B cell (primary cell): ENCODE measurements at places on chromosomes 16 and 17.

DNA sequence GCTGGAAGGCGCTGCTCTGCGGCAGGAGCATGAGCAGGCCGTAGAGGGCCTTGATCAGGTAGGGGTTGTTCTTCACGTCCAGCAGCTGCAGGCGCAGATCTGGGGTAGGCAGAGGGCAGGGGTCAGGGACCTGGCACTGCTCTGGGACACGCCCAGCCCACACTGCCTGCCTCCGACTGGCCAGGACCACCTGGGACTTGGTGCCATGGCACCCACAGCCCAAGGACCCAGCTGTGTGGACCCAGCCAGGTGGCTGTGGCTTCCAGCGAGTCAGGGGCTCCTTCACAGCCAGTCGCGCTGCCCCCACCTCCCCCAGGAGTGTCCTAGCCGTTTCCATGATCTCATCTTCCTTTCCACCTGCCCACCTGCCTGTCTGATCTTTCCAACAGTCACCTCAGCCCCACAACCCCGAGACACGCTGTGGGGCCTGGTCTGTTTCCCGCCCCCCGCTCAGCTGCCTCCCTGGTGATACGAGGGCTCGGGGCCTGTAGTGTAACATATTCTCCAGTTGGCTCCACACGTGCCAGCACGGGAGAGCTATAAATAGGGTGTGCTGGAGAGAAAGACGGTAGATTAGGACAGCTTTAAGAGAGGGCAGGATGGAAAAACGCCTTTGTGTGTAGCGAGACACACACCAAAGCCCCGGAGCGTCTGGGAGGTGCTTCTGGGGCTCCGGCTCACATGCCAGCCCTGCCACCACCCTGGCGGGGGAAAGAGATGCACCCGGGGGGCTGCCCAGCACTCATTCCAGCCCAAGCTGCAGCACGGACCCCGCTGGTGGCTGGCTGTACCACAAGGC is 7.2 kb upstream of the MTSS2 start:
- DNase-seq: no peak

DNA sequence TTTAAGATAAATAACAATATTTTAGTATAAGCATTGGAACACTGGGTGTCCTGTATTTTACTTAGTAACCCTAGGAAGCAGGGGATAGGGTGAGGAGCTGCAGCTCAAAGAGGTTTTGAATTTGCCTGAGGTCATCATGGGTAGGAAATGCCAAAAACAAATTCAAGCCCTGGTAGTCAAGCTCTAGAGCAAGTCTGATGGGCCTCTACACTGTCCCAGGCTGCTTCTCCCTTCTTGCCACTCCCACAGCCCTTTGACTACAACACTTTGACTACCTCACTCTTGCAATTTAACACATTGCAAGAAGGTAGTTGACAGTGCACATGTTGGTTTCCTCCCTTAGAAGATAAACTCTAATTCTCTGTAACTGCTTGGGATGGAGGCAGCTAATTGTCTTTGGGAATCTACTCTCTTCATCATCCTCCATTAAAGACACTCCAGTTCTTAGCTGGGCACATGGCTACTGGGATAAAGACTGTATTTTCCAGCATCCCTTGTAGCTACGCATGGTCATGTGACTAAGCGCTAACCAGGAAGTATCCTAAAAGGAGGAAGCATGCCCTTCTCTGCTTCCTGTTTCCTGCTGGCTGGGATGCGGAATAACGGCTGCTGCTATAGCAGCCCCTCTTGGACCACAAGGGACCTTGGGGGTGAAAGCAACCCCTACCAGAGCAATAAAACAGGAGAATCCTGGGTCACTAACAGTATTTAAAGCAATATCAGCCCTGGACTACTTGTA is 30.7 kb upstream of the SSTR2 start:
- no peak for DNase-seq

- DNase-seq: no peak
Observed at GRCh38 chr16:57622361-57623250, 5.8 kb upstream of the ADGRG1 start.

- peak; percentile 57 for DNase-seq
Observed at GRCh38 chr17:38750312-38751121, 2.0 kb upstream of the PSMB3 start.

DNA sequence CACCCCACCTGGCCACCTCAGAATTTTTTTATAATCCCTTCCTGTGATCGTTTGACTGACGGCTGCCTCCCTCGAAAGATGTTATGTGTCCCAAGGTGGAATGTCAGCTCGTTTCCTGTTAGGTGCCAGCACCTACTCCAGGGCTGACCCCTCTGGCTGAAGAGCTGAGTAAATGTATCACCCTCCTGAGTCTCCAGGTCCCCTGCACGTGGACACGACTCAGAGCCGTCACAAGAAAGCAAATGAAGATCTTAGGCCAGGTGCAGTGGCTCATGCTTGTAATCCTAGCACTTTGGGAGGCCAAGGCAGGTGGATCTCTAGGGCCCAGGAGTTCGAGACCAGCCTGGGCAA is 273.2 kb downstream of the C16orf95 start:
- no peak for DNase-seq

DNA sequence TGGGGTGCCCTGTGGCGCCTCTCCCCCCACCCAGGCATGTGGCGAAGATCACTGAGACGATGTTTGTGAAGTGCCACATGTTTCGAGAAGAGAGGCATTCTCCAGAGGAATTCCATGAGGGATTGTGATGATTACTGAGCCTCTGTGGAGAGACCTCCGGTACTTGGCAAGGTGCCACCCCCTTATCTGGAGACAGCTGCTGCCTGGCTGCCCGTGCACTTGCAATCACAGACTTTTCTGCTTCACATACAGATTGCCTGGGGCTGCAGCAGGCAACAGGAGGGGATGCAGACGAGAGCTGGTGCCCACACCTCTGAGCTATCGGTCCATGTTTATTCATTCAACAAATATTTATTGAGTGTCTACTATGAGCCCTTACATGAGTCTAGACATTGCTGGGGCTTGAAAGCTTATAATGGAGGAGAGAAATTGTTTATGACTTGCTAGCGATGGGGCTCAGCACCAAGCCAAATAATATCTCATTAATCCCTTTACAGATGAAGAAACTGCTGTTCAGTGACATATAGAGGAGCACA is 317.2 kb upstream of the ZFHX3 start:
- DNase-seq: no peak

GRCh38 chr17:75844530-75845057 is 390 bp upstream of the UNC13D start:
- no peak for DNase-seq

GRCh38 chr16:89315791-89316581 is 98.5 kb downstream of the ZNF778 start:
- DNase-seq: peak; percentile 64

DNA sequence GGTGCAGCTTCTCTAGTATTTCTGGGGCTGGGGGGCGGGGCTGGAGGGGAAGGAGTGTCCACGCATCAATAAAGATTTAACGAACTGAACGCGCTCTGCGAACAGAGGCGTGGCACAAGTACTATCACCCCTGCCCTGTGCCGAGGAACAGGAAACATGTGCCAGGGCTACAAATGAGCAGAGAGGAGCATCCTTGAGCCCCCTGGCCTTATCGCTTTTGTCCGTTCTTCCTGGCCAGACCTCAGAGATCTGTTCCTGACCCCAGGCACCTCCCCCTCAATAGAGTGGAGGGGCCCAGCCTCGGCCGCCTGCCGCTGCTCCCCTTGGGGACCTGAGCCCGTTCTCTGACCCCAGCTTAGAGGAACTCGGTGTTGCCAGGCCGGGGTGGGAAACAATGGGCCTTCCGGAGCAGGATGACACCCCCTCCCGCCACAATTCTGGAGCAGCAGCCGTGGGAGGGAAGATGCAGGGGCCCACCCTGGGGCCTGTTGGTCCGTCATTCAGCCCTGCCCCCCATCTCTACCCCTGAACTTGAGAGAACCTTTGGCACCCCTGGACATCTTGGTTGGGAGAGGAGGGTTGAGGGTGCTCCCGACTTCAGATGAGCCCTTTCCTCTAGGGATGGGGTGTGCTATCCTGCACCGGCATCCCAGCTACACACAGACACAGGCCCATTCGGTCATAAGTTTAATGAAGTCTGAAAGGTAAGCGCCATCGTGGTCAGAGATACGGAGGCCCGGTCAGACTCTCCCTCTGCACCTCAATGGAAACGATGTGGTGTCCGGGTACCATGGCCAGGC is 1.1 kb downstream of the NAA38 start:
- peak; percentile 67 for DNase-seq

DNA sequence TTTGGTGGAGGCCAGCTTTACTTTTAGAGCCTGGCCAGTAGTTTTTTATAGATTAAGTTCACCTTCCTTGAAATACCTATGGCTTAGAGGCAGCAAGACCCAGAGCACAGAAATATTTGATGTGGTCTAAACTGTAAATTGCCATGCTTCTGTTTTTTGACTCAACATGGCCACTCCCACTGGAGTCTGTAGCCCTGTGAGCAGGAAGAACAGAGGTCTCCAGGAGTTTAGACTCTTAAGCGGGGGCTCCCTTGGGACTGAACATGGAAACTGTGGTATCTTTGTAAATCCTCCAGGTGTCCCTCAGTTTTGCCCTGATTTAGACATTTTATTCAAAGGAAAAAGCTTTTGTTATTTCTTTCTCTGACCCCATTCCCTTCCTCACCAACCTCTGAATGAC is 145.6 kb downstream of the FTO start:
- DNase-seq: no peak
